ENCODE measurements at places on chromosomes 2 and 18. TPM values are rescaled to one million over a fixed set of nuclear protein-coding genes. Genes with fewer than 3 reads are reported as not detected.

Gene HOXD8
- total RNA-seq = 12.6 TPM

Gene GALNT13
- under 0.01 TPM for total RNA-seq

Gene RTP5
- total RNA-seq = not detected

Gene GATA6
- total RNA-seq = 0.44 TPM

Gene FHOD3
- 0.06 TPM for total RNA-seq

Gene VWC2L
- total RNA-seq = not detected

Gene GAL3ST2
- not detected for total RNA-seq

Gene LGALSL
- 4.3 TPM for total RNA-seq

Gene CNDP1
- total RNA-seq = not detected

Gene TRIM43
- total RNA-seq = not detected

Gene SNED1
- 19.8 TPM for total RNA-seq

Gene RASGRP3
- 92.1 TPM for total RNA-seq

Gene RND3
- 104 TPM for total RNA-seq

Gene FBXO36
- 1.5 TPM for total RNA-seq

Gene TGFA
- 52.2 TPM for total RNA-seq

Gene ZDBF2
- 5.8 TPM for total RNA-seq

Gene TACR1
- total RNA-seq = not detected

Gene OTOS
- total RNA-seq = not detected

Gene SULT1C2
- not detected for total RNA-seq

Gene NDUFV2
- 67.7 TPM for total RNA-seq

Gene MC2R
- not detected for total RNA-seq

Gene C1GALT1C1L
- not detected for total RNA-seq

Gene MIB1
- 84.3 TPM for total RNA-seq

Gene ZNF385B
- total RNA-seq = not detected

Gene ACTG2
- total RNA-seq = not detected

Gene SP140
- total RNA-seq = not detected

Gene ALLC
- total RNA-seq = not detected

Gene SERPINB3
- total RNA-seq = not detected

Gene CYS1
- total RNA-seq = not detected

Gene SP5
- not detected for total RNA-seq

Gene HOXD11
- not detected for total RNA-seq
